ENCODE measurements at places on chromosomes 2 and 18.

DNA sequence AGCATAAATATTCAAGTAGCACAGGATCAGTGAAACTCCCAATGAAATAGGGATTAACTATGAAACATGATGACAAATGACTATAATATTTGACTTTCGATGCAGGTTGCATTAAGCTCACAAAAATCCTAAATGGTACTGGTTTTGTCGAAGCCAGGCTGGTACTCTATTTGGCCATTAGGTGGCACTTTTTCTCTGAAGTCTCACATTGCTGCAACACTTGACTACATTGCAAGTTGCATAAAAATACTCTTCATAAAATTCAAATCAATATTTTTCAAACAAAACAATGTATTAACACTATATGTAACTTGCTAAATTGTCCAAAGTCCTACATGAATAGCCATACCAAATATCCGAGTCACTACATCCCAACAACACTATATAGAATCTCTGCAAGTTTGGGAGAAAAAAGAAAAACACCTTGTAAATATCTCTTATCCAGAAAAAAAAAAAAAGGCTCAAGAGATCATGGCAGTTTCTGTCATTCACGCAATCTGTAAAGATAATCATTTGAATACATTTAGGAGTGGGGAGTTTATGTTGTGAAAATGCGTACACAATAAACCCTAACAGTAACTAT, 9.5 kb downstream of the RTTN start:
- DNase-seq: peak; percentile 10

- no peak for DNase-seq
Measured at GRCh38 chr2:95539290-95539689, 52.5 kb upstream of the TRIM43 start.

- no peak for DNase-seq
Measured at GRCh38 chr2:54059986-54060385, 55.4 kb upstream of the ACYP2 start.

- no peak for DNase-seq
Measured at GRCh38 chr2:43013821-43014345, 212.5 kb downstream of the ZFP36L2 start.

Measured in NCI-H510A (cell line).